GM13977 (cell line): ENCODE measurements at places on chromosomes 1 and 21.
A peak's percentile ranks its signal among the peaks of the same experiment; 100 is the strongest.

DNA sequence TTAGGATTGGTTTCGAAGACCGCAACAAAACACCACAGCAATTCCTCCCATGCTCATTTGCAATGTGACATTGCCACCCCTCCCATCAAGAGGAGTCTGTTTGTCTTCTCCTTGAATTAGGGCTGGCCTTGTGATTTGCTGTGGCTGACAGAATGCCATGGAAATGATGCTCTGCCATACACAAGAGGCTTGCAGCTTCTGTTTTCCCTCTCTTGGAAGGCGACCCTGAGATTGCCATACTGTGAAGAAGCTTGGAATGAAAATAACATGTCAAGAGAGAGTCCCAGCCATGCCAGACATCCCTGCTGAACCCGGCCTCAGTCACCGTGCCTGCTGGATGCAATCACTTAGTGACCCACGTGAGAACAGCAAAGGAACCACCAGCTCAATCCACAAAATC lies 212.4 kb downstream of the CRB1 start:
- no peak for DNase-seq

DNA sequence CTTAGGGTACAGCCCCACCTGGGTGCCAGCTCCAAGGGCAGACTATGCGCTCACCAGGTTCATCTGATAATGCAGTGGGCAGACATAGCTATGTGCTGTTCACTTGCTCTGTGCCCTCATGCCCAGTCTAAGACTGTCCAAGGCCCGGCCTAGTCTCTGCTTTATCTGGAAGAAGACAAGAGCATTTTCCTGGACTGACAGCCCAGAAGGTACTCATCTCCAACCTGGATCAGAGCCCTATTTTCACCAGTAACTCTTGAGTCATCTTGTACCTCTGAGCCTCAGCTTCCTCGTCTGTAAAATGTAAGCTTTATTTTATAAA lies 28.5 kb upstream of the LRRC8C start:
- no peak for DNase-seq

DNA sequence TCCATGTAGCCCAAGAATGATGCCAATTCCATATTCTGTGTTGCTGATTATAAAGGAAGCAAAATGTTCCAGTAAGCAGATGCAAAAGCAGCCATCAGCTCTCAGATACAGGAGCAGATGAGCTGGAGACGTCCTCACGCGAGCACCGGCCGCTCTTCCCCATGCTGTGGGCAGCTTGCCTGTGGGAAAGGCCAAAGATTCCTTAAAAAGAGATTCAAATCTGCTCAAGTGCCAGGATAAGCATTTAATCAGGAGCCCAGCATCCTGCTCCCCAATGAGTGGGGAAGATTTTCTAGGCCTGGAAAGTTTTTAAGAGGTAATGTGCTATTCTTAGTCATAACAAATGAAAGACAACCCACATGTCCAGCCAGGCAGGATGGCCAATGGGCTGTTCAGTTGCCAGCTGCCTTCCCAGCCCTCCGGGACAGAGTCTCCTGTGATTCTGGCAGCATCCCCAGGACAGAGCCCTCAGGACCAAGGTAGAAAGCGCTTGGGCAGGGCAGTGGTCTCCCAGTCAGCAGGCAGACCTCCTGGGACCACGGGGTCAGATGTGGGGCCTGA lies 108.2 kb upstream of the TMPRSS2 start:
- DNase-seq = no peak

DNA sequence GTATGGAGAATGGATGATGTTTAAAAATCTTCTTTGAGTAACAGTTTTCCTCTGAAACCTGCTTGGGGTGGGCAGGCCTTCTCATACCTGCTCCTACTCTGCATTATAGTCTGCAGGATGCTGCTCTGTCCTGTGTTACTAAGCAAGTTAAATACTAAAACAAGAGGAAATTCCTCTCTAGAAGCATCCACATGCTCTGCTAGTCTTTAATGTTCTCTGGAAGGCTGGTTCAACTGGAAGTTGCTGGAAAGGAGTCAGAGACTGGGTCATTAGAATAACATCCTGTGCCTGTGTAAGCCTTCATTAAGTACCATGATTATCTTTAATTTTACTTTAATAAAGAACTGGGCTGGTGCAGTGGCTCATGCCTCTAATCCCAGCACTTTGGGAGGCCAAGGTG lies 5.8 kb downstream of the SELP start:
- no peak for DNase-seq

DNA sequence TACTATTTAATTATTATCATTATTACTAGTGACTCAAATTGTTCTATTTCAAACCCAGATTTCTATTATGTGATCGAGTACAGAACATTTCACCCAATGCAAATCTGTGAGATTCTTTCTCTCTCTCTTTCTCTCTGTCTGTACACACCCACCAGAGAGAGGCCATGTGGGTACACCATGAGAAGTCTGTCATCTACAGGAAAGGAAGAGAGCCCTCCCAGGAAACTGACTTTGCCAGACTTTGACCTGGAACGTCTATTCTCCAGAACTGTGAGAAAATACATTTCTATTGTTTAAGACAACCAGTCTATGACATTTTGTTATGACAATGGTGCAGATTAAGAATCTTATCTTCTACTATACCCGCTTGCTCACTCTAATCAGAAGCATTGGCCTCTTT lies 1091.6 kb downstream of the TTLL7 start:
- no peak for DNase-seq

GRCh38 chr1:17743925-17744324 lies 11.2 kb upstream of the ACTL8 start:
- DNase-seq = no peak

GRCh38 chr1:23168445-23169194 lies at the start of gene LUZP1:
Gene LUZP1 (minus strand): TSS chr1:23168856.
- peak; percentile 94 for DNase-seq

DNA sequence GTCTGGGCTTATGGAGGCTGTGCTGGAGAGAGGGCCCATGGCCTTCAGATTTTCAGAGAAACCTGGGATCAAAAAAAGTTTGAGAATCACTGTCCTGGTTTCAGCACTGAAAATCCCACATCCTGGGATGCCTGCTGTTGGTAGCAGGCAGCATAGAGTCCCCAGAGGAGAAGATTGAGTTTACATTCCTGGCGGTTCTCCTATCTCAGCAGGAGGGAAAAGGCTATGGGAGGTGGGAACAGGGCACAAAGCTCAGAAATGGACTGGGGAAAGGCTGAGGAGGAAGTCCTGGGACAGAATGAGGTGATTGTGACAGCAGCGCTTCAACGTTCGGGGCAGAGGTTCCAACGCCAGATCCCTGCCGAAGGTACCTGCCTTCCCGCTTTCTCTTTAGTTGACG lies 103.4 kb downstream of the ETS2 start:
- no peak for DNase-seq

- no peak for DNase-seq
Measured at GRCh38 chr1:154840269-154841176, 29.6 kb downstream of the KCNN3 start.

DNA sequence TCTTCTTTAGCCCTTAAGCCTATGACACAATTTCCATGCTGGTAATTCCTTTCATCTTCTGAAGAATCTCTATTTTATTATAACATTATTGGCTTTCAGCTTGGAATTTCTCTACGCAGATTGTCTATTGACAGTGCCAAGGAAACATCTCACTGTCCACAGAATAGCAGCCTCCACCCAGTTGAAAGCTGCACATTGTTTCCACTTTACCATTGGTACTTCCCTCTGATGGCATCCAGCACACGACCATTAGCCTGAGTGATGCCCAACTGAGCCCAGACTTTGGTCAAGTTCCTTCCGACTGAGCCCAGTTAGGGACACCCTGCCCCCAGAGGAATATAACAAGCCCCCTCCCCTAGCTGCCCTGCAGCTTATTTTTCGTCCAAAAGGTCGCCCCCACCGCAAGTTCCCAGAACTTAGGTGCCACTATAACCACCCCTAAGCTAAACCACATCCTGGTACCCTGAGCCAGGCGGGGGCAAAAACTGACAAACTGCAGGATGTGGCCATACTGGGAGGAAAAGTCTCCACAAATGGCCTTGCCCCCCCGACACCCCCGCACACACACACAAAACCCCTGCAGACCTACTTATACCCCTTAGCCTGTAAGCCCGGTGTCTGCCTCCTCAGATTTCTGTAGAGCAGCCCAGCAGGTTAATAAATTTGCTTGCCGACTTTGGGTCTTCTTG lies 13.2 kb downstream of the GBP5 start:
- no peak for DNase-seq

DNA sequence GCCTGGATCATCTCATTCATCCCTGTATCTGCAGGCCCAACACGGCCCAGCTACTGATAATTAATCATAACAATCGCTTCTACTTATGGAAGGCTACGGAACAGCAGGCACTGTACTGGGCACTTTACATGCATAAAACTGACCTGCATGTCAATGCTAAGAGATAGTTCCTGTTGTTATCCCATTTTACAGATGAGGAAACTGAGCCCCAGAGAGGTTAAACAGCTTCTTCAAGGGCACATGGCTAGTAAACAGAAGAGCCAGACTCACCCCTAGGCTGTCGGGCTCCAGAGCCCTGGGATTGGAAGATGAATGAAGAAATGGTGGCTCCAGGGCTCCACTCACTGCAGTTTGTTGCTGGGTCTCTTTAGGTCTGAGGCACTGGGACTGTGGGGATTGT lies 27.3 kb upstream of the VPS13D start:
- DNase-seq = no peak

GRCh38 chr1:41724926-41725325 lies 193.8 kb downstream of the HIVEP3 start:
- DNase-seq = no peak

DNA sequence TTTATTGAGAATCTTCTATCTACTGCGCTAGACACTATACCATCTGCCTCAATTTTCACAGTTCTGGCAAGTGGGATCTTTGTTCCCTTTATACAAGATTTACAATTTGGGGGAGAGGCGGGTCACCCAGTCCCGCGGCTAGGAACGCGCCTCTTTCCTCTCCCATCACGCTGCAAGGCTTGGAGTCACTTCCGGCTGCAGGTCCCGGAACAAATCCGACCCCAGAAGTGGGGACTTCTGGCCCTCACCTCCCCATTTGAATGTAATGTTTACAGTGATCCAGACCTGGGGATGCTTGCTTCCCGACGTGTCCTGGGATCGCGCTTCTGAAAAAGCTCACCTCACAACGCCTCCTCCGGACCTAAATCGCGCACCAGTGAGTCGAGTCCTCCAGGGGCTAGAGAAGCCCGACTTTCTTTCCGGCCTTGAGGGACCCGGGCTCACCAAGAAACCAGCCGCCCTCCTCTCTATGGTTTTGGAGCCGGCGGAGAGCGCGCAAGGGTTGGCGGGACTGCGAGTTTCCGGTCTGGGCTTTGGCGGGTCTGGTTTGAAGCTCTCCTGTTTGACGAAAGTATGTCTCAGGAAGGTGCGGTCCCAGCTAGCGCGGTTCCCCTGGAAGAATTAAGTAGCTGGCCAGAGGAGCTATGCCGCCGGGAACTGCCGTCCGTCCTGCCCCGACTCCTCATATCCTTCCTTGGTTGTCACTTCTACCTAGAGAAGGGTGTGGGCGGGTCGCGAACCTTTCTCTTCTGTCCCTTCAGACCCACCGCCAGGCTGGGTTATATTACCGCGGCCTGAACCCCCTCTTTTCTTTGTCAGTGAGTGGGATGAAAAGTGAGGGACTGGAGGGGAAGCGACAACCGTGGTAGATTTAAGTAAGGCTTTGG lies at the start of gene METTL18:
METTL18 (minus strand) TSS at position 378 of the 887 bp plus-strand sequence. CDS start 1,212 bp downstream, outside the sequence.
- peak; percentile 85 for DNase-seq

DNA sequence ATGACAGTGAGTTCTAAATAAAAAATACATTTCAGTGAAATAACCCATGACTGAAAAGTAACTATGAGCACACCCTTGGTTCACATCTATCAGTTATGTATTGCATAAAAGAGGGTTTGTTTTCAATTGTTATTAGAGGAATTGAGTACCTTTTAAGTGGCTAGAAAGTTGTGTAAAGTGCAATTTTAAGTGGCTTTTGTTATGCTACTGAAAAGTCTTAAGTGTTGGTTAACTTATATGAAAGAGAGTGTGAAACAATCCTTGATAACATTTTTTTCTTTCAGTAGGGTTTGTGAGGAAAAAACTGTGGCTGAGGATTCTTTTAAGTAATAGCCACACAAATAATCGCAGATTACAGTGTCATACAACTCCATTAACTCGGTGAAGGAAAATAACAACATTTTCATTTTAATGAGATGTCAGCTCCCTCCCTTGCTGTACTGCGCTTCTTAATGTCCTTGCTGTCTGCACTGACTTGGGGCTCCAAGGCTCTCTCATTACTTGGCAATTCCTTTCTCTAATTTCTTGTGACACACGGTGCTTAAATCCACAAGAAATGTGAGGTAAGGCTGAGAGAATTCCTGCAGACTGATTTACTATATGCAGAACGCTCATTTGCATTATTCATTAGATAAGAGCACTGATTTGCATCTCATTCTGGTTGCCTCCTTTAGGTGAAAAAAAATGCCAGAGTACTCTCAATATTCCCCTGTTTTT lies 40.6 kb downstream of the NTNG1 start:
- no peak for DNase-seq

GRCh38 chr21:15823486-15824150 lies 93.8 kb downstream of the USP25 start:
- no peak for DNase-seq

- peak; percentile 28 for DNase-seq
Measured at GRCh38 chr1:12056331-12056841, 6.7 kb upstream of the TNFRSF8 start.

DNA sequence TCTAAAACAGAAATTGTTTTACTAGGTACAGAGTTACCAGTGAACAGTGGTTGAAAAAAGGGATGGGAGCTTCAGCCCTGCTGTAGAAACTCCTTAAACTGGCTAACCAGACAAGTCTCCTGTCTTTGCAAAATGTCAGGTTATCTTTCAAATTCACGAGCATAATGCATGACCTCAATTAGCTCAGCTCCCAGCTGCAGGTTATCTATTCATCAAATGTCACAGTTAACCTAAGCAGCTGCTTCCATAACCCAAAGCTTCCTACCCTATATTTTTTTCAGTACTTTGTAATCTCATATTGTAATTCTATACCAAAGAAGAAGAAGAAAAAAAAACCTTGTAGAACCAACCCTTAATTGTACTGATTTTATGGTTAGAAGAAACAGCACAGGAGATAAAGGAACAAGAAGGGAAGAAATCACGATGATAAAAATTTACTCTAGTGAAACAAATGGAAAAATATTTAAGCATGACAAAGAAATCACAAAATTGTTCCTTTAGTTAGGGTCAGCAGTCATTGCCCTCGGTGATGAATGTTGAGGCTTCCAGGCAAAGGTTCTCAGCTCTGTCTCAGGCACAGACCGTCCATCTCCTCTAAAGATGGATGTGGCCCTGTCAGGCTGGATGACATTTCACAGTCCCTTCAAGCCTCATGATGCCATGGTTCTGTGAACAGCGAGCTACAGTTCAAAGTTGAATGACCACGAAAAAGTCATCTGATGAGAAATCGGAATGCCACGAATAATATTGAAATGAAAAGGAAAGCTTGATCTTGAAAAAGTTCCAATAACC lies 95.9 kb downstream of the PLD5 start:
- no peak for DNase-seq
